ENCODE measurements at places on chromosomes 5 and 9.

DNA sequence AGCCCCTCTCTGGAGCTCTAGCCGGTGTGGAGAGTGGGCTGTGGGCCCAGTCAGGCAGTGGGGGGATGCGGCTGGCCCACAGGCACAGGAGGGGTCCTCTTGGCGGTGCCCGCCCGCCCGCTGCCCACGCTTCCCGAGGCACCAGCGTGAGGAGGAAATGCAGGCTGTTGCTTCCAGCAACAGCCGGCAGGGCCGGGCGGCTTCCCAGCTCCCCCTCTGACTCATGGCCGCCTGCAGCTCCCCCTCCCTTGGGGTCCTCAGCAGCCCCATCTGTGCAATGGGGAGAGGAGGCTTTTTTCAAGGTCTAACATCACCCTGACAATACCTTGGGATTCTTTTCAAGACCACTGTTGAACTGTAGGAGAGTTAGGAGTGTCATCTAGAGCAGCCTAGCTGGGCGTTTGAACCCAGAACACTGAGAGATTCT is 10.4 kb downstream of the CXXC5 start:
- DNase-seq: no peak

- DNase-seq: no peak
These were observed 120.7 kb upstream of the APC start for GRCh38 chr5:112616812-112617547.

DNA sequence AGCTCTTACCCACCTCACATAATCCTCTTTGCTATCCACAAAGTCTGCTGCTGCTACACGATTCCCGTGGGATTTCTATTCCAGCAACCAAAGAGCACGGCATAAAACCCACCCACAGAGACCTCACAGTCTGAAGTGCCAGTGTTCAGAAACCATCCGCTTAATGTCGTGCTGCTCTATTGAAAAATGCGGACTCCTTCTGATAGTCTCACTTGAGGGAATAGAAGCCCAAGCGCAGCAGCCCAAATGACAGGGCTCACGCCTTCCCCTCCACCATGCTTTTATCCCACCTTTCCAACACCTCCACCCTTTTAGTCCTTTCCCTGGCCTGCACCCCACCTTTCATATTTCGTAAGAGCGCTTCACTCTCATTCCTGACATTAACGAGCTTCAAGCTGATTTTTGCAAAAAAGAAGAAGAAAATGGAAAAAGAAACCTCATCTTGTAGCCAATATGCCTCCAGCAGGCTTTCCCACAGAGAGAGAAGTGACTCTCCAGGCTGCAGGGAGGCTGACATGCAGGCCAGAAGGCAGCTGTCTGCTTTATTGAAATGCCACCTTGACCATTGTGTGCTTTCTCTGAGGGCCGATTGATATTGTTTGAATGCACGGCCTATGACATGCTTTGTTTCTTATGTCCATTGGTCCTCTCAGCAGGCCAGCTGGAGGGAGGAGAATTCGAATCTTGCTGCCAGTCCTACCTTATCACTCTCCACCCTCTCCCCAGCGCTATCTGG is 70.6 kb upstream of the PCSK1 start:
- DNase-seq: no peak

GRCh38 chr9:17236147-17236546 is 101.3 kb downstream of the CNTLN start:
- no peak for DNase-seq

- peak; percentile 61 for DNase-seq
These were observed 52.8 kb upstream of the LRRTM2 start for GRCh38 chr5:138927979-138928378.

DNA sequence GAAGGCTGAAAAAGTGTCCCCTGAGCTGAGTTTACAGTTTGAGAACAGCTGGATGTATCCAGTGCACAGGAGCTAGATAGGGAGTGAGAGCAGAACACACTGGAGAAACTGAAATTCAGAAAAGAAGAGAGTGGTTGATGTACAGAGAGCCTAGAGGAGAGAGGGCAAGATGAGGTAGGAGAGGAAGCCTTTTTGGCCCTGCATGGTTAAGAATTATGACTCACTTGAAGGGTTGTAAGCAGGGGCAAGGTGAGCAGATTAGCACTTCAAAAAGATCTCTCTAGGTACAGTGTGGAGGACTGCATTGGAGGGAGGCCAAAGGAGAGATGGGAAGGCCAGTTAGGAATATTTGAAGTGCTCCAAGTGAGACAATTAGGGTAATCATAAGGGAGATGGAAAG is 25.2 kb downstream of the MCC start:
- DNase-seq: no peak

GRCh38 chr9:124658165-124659017 is 112.7 kb downstream of the NR6A1 start:
- peak; percentile 98 for DNase-seq

- no peak for DNase-seq
These were observed 76.9 kb upstream of the MINAR2 start for GRCh38 chr5:129670957-129671500.

DNA sequence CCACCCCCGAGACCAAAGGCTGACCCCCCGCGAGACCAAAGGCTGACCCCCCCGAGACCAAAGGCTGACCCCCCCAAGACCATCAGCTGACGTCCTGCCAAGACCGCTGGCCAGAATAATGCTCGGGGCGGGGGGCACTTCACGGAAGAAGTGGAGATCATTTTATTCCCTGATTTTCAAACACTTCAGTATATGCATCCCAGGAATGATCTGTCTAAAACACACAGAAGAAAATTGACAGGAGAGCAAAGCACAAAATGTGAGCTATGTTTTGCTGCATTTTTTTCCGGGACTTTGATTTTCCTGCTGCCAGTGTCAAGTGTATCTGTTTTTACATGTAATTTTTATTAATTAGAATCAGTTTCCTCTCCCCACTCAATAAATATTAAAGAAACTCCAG is 67.1 kb downstream of the ADAMTS2 start:
- DNase-seq: no peak

DNA sequence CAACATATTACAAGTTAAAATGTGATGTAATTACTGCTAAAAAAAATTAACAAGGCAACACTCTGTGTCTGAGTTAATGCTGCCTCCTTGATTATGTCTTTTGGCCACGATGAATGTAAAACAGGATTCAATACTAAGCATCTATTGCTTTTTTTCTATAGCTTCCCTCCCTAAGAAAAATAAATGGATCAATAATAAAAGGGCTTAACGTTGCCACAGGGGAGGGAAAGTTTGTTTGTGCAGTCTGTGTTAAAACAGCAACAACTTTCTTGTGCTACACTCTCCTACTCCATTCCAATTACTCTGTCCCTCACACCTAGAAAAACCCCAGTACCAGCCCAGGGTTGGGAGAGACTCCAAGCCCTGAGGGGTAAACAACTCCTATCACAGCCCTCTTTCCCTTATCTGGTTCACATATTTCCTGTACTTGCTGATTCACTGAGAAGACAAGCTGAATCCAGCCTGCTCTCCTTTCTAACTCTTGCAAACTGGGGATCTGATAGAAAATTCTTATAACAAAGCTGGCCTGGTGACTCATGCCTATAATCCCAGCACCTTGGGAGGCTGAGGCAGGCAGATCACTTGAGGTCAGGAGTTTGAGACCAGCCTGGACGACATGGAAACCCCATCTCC is 44.8 kb downstream of the PTPN3 start:
- DNase-seq: no peak

DNA sequence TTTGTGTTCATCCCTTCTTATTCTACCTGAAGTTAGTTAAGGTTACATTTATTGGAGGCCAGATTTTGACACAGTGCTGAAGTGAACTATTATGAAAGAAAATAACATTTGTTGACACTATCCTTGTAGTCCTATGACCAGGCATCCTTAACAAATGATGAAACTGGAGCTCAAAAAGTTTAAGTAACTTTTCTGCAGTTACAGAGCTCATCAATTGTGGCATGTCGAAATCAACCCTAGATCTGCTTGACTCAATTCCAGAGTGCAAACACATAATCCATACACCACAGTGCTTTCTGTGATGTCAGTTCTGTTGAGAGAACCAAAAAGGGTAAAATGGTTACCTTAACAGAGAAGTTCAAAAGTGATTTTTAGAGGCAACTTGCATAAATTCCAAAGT is 28.6 kb downstream of the KCNN2 start:
- DNase-seq: no peak

GRCh38 chr5:166127766-166128570 is 2163.5 kb upstream of the WWC1 start:
- DNase-seq: no peak

Measured in lung (tissue), 17 donors.